ENCODE measurements at places on chromosomes 3 and 15. TPM values are rescaled to one million over a fixed set of nuclear protein-coding genes. Genes with fewer than 3 reads are reported as not detected.

The DNAJC17 gene
- 51.5 TPM for total RNA-seq

The THAP10 gene
- 3.9 TPM for total RNA-seq

DNA sequence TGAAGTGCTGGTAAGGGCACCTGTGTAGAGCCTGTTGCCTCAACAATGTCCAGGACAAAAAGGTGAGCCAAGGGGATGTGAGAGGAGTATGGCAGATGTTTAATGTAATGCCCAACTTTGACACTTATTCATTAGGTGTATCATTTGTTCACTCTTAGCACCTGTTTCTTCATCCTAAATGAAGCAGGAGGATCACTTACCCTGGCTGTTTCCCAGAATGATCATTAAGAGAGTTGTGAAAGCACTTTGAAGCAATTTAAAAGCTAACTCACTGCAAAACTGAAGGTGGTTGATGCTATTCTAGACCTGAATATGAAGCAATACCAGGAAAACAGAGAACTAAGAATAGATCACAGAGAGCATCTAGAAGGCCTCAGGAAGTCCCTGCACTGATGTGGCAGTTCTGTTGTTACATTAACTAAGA is 3.4 kb upstream of the HHLA2 start:
- no peak overlapping the region for H3K27ac ChIP-seq
- H3K4me3 ChIP-seq: no peak overlapping the region
- no peaks in the 10 kb centered on the region for H3K4me1 ChIP-seq
- no peak for DNase-seq
- no peaks in the 10 kb centered on the region for H3K36me3 ChIP-seq
- H3K27me3 ChIP-seq: no peaks in the 10 kb centered on the region

DNA sequence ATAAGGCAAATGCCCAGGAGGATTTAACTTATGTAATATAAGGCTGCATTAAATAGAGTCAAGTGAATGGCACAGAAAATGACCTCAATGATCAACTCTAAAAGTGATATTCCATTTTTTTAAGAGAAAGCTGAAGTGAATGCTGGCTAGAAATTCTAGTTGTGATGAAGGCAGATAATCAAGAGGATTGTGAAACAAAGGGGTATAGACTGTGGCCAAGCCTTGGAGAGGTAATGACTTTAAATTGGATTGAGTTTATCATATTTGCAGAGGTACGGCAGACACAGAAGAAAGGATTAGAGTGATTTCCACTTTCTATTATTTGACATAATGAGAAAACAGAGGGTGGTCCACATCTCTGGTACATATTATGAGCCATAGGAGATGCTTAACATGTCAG is 269.2 kb downstream of the MECOM start:
- H3K4me1 ChIP-seq: no peaks in the 10 kb centered on the region
- no peak for DNase-seq
- H3K27ac ChIP-seq: no peak overlapping the region

- no peak overlapping the region for H3K4me3 ChIP-seq
- H3K4me1 ChIP-seq: peaks cover 9% of the 10 kb centered on the region
- 0 out of 2 replicates have a peak, but pooled peaks cover 3% of the 10 kb centered on the region for H3K36me3 ChIP-seq
- DNase-seq: no peak
- no peak overlapping the region for H3K27ac ChIP-seq
- no peaks in the 10 kb centered on the region for H3K27me3 ChIP-seq
Measured at GRCh38 chr3:185582871-185583270, 3.2 kb upstream of the SENP2 start.

DNA sequence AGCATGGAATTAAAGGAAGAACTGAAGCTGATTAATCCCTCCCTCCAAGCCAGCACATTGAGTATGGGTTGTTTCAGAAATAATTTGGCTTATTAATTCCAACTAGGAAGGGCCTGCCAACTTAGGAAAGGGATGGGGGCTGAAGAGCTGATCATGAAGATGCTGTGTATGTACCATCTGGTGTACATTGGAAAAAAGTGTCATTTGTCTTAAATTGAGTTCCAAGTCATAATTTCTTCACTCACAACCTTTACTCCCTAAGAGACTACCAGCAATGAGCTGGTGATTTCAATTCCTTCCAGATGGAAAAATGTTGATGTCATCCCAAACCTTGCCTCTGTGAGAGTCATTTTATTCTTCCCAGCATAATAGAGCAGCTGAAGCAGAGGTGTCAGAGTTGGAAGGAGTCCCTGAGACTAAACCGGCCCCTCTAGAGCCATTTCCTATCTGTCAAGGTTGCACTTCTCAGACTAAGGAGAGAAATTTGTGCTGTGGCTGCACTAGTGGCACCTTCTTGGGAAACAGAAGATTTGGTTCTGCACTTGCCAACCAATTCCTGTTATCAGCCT is 79.4 kb downstream of the GTPBP8 start:
- H3K4me3 ChIP-seq: no peak overlapping the region
- H3K36me3 ChIP-seq: no peaks in the 10 kb centered on the region
- no peak for DNase-seq

- H3K4me1 ChIP-seq: peaks cover 25% of the 10 kb centered on the region
- no peak for DNase-seq
- H3K27me3 ChIP-seq: no peaks in the 10 kb centered on the region
- H3K36me3 ChIP-seq: no peaks in the 10 kb centered on the region
- no peak overlapping the region for H3K27ac ChIP-seq
Measured at GRCh38 chr3:149449799-149450198, 24.7 kb upstream of the TM4SF4 start.

- no peak overlapping the region for H3K4me3 ChIP-seq
- no peak for DNase-seq
- no peaks in the 10 kb centered on the region for H3K36me3 ChIP-seq
- no peaks in the 10 kb centered on the region for H3K4me1 ChIP-seq
- H3K27ac ChIP-seq: no peak overlapping the region
- H3K27me3 ChIP-seq: no peaks in the 10 kb centered on the region
Measured at GRCh38 chr3:59677747-59678702, 628.2 kb upstream of the CFAP20DC start.

GRCh38 chr3:7025581-7026300 is 164.8 kb downstream of the GRM7 start:
- H3K36me3 ChIP-seq: no peaks in the 10 kb centered on the region
- H3K4me1 ChIP-seq: no peaks in the 10 kb centered on the region
- no peak overlapping the region for H3K27ac ChIP-seq
- no peaks in the 10 kb centered on the region for H3K27me3 ChIP-seq

- H3K27me3 ChIP-seq: no peaks in the 10 kb centered on the region
- H3K4me1 ChIP-seq: peaks cover 22% of the 10 kb centered on the region
- DNase-seq: peak; percentile 47
- H3K27ac ChIP-seq: peak overlapping the region; percentile 37
- H3K4me3 ChIP-seq: peak overlapping the region; percentile 92
Measured at GRCh38 chr3:57227930-57228751, 612 bp downstream of the APPL1 start.

DNA sequence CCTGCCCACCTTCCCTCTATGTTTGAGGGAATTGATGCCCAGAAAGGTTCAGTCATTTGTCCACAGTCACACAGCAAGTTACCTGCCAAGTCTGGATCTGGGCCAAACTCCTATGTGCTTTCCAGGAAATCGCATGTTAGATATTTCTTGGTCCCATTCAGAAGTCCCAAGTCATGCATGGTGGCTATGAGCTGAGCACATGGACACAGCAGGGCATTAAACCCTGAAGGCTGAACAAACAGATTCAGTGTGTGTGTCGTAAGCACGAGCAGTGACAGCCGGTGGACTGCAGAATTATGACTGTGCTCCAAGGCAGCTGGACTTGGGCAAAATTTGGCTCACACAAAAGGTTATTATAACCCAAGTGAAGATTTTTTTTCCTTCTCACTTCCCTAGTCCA is 11.4 kb upstream of the SLC6A6 start:
- H3K27me3 ChIP-seq: no peaks in the 10 kb centered on the region
- H3K4me1 ChIP-seq: peaks cover 23% of the 10 kb centered on the region
- no peak for DNase-seq

DNA sequence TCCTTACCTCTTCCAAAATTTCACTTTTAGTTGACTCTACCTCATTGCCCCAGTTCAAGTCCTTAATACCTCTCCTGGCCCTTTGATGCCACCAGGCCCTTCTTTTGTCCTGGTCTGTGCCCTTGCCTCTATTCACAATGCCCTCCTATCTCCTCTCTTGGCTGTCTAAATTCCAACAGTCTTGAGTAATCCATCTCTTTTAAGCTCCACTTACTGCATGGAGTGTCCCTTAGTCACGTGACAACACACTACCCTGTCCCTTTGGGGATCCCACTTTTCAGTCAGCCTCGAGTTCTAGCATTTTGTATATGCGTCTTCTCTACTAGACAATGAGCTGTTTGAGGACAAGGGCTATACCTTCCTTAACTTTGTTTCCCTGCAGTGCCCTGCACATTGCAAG is 52.7 kb upstream of the SCN5A start:
- H3K4me1 ChIP-seq: no peaks in the 10 kb centered on the region
- no peak overlapping the region for H3K4me3 ChIP-seq
- DNase-seq: no peak
- H3K27ac ChIP-seq: no peak overlapping the region

GRCh38 chr3:133159498-133160475 is 121.6 kb downstream of the TMEM108 start:
- H3K4me3 ChIP-seq: no peak overlapping the region
- H3K27ac ChIP-seq: no peak overlapping the region
- H3K4me1 ChIP-seq: no peaks in the 10 kb centered on the region
- no peaks in the 10 kb centered on the region for H3K36me3 ChIP-seq
- no peak for DNase-seq

- no peak overlapping the region for H3K27ac ChIP-seq
- no peaks in the 10 kb centered on the region for H3K36me3 ChIP-seq
- no peaks in the 10 kb centered on the region for H3K27me3 ChIP-seq
- H3K4me3 ChIP-seq: no peak overlapping the region
- H3K4me1 ChIP-seq: no peaks in the 10 kb centered on the region
- no peak for DNase-seq
Measured at GRCh38 chr3:72797773-72798543, 50.3 kb downstream of the SHQ1 start.

DNA sequence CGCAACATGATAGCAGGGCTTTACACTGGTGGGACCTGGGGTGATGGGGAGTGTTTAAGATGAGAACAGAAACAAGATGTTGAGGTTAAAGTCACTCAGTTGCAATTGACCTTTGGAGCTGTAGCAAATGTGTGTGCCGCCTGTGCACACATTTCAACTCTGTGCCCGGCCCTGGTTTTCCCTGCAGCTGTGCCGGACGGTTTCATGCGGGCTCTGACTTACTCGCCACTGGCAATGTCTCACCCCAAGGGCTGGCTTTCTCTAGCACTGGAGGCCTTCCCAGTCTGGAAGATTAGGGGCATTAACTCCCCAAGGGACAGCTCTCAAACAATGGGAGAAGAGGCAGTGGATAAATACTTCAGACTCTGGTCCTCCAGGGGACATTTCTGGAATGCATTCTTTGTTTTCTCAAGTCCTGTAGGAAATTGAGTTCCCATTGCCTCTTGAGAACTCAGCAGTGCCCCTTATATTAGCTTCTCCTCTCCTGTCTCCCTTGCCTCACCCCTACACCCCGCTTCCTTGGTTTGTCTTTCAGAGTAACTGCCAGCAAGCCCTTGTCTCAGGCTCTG is 152.5 kb downstream of the EDEM1 start:
- H3K27ac ChIP-seq: no peak overlapping the region
- no peak overlapping the region for H3K4me3 ChIP-seq
- H3K4me1 ChIP-seq: no peaks in the 10 kb centered on the region
- H3K27me3 ChIP-seq: no peaks in the 10 kb centered on the region
- no peaks in the 10 kb centered on the region for H3K36me3 ChIP-seq

DNA sequence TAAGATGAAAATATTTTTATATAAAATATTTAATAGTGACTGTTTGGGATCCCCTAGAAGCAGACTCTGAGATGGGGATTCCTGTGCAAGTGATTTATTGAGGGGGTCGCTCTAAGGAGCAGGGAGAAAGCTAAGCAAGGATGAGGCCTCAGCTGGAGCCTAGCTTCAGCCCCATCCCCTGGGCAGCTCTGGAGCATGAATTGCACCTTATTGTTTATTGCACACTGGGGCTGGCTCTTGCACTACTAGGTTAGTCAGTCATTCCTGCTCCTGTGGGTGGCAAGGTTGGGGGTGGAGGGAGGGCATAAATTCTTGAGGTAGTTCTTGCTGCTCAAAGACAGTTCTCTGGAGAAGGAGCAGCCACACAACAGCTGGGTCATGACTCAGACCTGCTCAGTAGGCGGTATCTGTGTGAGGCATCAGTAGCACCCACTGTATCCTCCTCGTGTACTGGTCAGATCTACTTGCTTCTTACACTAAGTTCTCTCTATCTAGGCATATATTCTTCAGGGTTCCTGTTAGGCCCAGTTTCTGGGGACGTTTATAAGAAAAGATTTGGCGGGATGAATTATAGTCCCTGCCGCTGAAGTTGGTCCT is 27.2 kb upstream of the TNFSF10 start:
- H3K27me3 ChIP-seq: no peaks in the 10 kb centered on the region
- H3K27ac ChIP-seq: peak overlapping the region; percentile 34
- DNase-seq: peak; percentile 57

GRCh38 chr3:172261054-172261453 is 187.2 kb downstream of the GHSR start:
- no peak for DNase-seq
- no peak overlapping the region for H3K4me3 ChIP-seq
- peaks cover 50% of the 10 kb centered on the region for H3K36me3 ChIP-seq

DNA sequence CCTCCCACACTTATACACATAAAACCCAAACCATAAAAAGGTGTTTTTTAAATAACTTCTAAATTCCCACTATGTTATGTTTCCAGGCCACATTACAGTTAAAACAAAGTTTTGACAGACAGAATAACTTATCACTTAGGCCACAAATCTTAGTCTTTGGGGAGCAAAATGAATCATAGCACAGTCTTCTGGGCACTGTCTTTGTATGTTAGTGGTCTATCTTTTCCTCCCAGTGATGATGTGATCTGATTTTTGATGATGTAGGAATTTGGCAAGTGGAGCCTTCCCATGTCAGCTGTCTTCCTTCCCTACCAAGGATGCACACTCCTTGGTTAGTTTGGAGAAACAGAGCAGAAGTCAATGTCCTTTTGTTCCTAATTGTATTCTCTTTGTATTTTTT is 67.3 kb downstream of the THSD4 start:
- no peaks in the 10 kb centered on the region for H3K4me1 ChIP-seq
- H3K4me3 ChIP-seq: no peak overlapping the region
- H3K36me3 ChIP-seq: no peaks in the 10 kb centered on the region
- H3K27ac ChIP-seq: no peak overlapping the region
- DNase-seq: no peak

DNA sequence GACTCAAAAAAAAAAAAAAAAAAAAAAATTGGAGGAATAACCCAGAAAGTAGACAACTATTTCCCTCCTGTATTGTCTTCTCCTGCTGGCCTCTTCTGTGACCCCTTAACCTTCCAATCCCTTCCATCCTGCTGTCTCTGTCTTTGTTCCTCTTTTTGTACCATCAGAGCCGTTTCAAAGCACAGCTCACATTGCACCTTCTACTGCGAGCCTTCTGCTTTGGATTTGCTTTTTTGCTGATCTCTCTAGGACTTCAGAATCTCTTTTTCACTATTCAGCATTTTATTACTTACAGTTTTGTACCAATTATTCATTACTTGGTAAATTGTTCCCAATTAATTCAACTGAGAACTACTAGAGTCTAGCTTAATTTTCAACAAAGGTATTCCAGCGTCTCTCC is 284.0 kb upstream of the TBL1XR1 start:
- no peaks in the 10 kb centered on the region for H3K27me3 ChIP-seq
- H3K27ac ChIP-seq: no peak overlapping the region
- H3K4me1 ChIP-seq: peaks cover 24% of the 10 kb centered on the region
- DNase-seq: no peak
- H3K4me3 ChIP-seq: no peak overlapping the region

GRCh38 chr3:120909602-120909878 is 1.5 kb downstream of the STXBP5L start:
- H3K36me3 ChIP-seq: no peaks in the 10 kb centered on the region
- peaks cover 42% of the 10 kb centered on the region for H3K27me3 ChIP-seq
- peaks cover 9% of the 10 kb centered on the region for H3K4me1 ChIP-seq
- no peak for DNase-seq
